AG08396 (cell line): ENCODE measurements at places on chromosomes 7 and 10.

- no peak for DNase-seq
Measured at GRCh38 chr10:92957223-92958010, 103.2 kb upstream of the CYP26C1 start.

- DNase-seq: no peak
Measured at GRCh38 chr7:117110480-117111315, 157.4 kb downstream of the ST7 start.

- DNase-seq: no peak
Measured at GRCh38 chr7:95213809-95214492, 110.4 kb downstream of the PON1 start.

DNA sequence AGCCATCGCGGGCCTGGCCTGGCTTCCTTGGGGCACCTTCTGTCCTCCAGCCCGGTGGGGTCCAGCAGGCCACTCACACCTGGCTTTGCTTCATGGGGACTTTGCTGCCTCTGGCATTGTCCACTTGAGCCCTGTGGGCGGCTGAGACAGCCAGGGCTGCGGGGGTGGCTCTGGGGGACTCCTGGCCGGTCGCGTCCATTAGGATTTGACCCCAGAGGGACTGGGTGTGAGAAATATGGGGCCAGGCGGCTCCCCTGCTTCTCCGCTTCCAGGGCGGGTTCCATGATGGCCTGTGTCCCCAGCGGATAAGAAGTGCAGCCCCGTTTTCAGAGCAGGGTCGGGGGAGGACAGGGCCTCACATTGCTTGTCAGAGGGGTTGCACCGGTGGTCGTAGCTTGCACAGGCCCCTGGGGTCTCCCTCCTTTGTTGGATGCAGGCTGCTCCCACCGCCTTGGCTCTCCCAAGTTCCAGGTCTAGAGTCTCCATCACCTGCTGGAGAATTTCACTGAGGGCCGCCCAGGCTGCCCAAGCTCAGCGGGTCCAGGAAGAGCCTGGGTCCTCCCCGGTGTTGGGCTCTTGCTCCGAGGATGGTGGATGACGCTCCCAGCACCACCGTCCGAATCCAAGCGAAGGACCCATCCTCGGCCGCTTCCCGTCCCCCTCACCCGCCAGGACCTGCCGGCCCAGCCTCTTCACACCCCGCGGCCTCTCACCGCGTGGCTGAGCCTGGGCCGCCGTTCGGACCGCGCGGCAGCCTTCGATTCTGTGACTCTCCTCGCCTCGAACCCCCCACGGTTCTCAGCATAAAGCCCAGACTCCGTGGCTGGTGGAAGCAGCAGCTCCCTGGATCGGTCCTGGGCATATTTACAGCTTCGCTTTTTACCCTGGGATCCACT lies 140.1 kb downstream of the DYNC2I1 start:
- DNase-seq: no peak

DNA sequence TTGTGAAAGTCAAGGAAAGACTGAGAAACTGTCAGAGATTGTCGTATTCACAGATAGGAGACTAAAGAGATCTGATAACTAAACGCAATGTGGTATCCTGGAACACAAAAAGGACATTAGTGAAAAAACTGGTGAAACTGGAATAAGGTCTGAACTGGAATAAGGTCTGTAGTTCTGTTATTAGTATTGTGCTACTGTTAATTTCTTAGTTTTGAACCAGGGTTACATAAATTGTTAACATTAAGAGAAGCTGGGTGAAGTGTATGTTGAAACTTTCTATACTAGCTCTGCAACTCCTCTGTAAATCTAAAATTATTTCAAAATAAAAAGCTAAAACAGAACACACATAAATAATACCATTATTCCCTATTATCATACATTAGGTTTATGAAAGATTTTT lies 3.4 kb upstream of the NT5C2 start:
- DNase-seq: no peak

GRCh38 chr10:47362199-47362598 lies 14.0 kb downstream of the RBP3 start:
- DNase-seq: no peak

DNA sequence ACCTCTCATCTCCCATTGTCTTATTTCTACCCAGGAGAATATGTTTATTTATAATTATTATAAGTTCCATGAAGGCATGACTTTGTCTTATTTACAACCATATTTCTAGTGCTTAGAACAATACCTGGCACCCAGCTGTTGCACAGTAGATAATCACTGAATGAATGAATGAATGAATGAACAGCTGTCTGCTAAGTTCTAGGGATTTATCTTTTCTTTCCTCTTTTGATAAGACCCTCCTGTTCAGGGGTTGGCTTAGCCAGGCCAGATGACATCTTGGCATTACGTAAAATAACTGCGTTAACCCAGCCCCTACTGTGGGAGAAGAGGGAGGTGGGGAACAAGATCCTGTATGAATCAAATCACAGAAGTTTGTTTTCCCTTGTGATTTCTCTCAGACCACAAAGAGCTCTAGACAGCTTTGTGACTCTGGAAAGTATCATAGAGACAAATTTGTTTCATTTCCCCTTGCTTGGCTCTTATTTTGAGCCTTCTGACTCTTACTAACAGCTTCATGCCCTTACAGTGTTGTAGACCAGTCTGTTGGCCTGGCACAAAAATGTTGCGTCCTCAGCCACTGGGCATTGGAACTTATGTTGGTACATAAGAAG lies 8.4 kb downstream of the ZNF862 start:
- no peak for DNase-seq

DNA sequence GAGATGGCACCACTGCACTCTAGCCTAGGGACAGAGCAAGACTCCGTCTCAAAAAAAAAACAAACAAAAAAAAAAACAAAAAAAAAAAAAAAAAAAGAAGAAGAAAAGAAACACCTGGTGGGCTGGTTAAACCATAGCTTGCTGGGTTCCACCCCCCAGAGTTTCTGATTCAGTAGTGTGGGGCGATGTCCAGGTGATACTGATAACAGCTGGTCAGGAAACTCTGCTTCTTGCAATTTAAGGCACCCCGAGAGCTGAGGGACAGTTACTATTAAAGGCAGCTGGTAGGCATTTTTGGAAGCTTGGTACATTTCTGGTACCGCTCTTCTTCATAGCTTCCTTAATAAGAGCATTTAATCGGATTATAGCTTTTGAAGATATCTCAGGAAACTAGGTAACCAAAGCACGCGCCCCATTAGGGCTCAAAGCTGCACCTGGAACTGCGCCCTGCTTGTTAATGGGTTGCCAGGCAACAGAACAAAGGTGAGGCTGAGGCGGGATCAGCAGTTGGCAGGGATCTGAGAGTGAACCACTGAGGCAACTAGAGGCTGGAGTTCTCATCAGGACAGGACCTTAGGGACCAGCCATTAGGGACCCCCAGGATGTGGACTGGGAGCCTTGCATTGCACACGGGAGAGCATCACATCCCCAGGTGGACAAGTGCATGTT lies 6.5 kb upstream of the SDK1 start:
- no peak for DNase-seq

DNA sequence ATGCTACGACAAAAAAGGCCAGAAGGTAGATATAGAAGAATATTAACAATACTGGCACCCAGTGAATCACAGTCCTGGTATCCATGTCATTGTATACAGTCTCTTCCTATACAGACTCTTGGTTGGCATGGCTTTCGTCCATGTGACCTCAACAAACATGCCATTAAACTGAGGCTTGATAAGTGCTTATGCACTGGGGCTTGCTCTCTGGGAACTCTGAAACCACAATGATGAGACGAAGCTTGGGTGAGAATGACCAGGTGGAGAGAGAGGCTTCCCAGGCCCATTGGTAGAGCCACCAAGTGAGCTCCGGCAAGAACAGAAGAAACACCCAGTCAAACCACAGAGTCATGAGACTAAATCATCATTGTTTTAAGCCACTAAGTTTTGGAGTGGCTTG lies 33.2 kb downstream of the PNPLA8 start:
- DNase-seq: no peak

DNA sequence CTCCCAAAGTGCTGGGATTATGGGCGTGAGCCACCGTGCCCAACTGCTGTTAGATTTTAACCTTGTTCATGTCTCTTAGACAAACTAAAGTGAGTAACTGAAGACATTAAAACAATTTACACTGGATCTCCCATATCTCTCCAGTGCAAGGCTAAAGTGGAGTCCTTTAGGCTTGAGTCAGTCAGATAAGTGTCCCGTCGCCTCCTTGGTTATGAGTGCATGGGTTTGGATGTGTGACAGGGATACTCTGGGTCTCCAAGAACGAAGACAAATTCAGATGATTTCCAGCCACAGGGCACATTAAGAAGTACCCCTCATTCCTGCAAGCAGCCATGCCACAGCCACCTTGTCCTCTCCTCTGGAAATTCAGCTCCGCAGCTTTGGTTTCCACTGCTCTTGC lies 66.1 kb upstream of the PDZD8 start:
- no peak for DNase-seq

DNA sequence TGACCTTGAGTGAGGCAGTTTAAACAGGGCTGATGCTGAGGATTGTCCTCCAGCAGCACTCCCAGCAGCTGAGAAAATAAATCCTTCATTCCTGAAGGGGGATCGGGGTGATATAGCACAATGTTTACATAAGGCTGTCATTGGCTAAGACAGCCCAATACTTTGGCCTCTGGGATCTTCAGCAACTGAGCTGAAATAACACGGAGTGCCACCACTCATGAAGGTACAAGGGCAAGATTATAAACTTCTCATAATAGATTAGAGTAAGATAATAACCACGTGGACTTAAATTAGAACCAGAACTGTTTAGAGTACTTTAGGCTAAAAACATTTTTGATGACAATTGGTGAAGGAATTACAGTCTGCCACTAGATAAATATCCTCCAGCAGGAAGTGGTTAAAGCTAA lies 70.0 kb upstream of the PAPSS2 start:
- DNase-seq: no peak

DNA sequence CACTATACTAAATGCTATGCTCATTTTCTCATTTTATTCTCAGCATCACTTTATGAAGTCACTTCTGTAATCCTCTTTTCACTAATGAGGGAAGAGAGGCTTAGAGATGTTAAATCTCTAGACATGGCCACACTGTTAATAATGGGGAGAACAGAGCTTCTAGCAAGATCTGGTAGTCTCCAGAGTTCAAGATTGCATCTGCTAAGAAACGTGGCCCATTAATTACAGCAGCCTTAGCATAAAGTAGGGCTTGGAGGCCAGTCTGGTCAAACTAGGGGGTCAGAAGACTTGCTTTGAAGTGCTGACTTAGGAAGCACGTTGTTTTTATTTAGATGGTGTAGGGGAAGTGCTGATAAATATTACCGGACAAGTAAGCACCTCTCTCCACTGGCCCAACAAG lies 29.3 kb downstream of the ARL4A start:
- DNase-seq: no peak

DNA sequence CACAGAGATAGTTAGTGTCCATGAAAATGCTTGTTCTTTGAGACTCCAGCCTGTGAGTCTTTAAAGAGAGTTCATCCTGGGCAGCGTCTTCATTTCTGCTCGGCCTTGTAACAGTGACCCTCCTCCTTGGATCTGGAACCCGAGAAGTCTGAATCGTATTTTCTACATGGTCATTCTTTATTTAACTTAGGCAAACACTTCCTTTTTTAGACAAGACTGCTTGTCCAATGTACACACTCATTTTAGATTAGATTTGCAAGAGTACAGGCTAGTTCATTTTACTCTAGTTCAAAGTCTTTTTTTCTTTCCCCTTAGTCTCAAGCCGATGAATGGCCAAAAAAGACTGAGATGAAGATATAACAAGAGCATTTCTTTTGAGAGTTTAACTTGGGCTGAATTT lies 133.5 kb downstream of the CHN2 start:
- DNase-seq: no peak
